ENCODE measurements at places on chromosomes 1 and 21. TPM values are rescaled to one million over a fixed set of nuclear protein-coding genes. Genes with fewer than 3 reads are reported as not detected.

The PIGR gene
- total RNA-seq = 2,875 TPM

The TCEANC2 gene
- 6.0 TPM for total RNA-seq

The ADORA3 gene
- 15.8 TPM for total RNA-seq

The CHAF1B gene
- total RNA-seq = 2.2 TPM

The CELA3A gene
- total RNA-seq = 25.1 TPM

The SERTAD4 gene
- 2.6 TPM for total RNA-seq

The IFT25 gene
- 24.4 TPM for total RNA-seq

The PLA2G2A gene
- 19.0 TPM for total RNA-seq

The EDARADD gene
- total RNA-seq = 7.4 TPM

The KRTAP15-1 gene
- total RNA-seq = not detected

The FMOD gene
- 272 TPM for total RNA-seq

The LCE3E gene
- not detected for total RNA-seq

All from mucosa of gallbladder (tissue), 1 donor.